ENCODE measurements at places on chromosomes 5 and 9. TPM values are rescaled to one million over a fixed set of nuclear protein-coding genes. Genes with fewer than 3 reads are reported as not detected.

- DNase-seq: no peak
Observed at GRCh38 chr9:137265496-137266161, 10.5 kb downstream of the NELFB start.

- DNase-seq: no peak
Observed at GRCh38 chr9:11092974-11093373, 480.2 kb upstream of the PTPRD start.

- DNase-seq: no peak
Observed at GRCh38 chr9:95496687-95497086, 20.1 kb downstream of the PTCH1 start.

DNA sequence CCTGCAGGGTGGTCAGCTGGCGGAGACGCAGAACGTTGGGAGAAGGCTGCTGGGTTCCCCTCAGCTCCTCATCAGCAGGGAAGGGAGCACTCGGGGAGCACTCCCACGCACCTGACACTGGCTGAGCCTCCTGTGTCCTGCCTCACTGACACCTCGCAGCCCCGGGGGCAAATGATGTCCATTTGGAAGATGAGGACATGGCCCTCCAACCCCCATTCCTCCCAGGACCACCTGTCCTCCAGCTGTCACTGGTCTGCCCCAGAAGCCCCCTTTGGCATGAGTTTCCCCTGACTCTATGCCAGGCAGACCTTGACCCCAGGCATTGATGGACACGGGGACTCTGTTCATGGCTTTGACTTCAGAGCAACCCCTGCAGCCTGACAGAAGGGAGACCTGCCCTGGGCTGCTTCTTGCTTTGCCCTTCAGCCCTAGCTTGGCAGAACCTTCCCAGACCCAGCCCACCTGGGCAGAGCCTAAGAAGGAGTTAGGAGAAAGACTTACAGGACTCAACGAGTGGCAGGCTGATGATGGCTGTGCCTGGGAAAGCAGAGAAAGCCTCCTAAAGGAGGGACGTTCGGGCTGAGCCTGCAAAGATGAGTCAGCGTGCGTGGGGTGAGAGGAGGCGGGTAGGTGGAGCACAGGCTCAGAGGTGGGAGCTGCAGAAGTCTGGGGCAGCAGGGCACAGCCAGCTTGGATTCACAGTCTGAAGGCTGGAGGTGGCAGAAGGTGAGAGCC lies 90.6 kb downstream of the LMX1B start:
- no peak for DNase-seq

DNA sequence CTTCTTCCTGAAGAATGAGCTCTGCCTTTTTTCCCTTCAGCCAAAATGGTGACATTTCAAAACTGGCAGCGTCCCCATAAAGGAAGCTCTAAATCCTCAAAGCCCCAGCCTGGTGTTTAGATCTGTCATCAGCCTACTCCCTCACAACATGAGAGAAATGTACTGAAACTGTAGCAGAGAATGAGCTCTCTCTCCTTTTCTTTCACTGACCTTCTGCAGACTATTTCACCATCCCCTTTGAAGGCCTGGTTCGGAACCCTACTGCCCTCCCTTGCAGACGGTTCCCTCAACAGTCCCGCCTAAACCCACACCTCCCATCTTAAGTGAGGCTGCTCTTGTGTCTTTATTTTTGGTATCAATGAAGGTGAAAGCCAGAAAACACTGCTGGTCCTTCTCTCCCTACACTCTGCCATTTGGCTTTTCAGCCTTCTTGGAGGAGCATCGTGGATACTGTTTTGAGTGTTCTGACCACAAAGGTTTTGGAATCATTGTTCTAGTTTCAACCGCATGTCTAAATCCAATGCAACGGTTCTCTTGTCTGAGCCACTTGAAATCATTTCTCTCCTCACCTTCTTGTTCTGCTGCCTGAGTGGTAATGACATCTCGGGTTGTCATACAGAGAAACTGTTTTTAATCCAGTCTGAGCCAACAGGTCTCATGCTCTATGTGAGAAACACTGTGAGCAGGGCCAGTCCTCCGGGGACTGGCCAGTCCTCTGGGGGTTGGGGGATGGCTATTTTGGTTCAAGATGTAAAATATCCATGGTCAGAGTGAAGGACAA lies 39.0 kb downstream of the ITK start:
- DNase-seq: peak; percentile 50

Gene CCL21
- 0.26 TPM for total RNA-seq
